Urothelium cell line (cell line): ENCODE measurements at places on chromosomes 12 and 14.
A peak's percentile ranks its signal among the peaks of the same experiment; 100 is the strongest.

DNA sequence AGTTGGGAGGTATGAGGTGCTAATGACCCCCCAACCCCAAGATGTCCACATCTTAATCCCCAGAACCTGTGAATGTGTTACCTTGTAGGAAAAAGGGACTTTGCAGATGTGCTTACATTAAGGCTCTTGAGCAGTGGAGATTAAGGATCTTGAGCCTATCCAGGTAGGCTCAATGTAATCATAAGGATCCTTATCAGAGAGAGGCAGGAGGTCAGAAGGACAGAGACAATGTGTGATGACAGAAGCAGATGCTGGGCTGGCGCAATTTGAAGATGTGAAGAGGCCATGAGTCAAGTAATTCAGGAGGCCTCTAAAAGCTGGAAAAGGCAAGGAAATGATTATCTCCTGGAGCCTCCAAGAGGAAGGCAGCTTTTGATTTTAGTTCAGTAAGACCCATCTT, 90.4 kb upstream of the MAX start:
- no peak for DNase-seq

DNA sequence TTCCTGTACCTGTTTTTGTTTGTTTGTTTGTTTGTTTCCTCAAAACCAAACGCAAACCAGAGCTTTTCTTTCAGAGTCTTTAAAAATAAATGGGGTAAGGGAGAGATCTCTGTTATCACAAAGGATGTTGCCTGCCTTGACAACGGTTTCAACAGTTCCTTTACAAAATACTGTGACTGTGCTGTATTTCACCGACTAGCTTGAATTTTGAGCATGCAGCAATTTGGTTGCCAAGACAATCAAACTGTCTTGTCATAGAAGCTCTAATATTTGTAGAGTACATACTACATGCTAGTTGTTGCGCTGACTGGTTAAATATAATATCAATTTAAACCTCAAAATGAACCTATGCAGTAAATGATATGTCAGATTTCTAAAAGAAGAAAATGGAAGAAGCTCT, 22.4 kb upstream of the TCP11L2 start:
- no peak for DNase-seq

DNA sequence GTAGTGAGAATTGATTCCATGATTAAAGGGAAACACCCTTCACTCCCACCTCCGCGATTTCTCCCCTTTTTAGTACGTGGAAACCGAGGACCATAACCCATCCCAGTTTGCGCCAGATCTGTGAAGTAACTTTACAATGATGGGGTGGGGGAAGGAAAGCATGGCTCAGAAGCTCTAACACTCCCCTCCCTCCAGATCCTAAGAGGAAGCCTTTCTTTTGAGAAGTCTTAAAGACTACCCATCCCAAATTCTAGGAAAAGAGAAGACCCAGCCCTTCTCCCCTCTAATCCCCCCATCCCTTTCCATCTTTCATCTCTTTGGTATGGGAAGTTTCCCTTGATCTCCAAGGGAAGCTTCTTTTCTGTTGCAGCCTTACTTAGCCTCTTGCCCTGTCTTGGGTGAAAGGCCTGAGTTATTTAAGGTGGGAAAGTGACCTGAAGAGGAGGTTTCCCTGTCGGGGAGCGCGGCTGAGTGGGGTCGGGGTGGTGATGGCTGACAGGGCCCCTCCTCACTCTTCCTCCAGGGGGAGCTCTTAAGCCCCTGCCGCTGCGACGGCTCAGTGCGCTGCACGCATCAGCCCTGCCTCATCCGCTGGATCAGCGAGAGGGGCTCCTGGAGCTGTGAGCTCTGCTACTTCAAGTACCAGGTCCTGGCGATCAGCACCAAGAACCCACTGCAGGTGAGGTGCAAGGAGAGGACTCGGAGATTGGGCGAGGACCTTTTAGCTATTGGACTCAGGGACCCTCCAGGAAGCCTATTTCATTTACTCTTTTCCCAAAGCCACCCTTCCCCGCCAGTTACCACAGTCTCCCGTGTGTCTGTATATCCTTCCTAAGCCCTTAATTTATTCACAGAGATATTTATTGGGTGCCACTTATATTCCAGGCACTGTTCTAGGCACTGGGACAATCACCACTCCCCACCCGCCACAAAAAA, 1.8 kb downstream of the MARCHF9 start:
- peak; percentile 82 for DNase-seq

DNA sequence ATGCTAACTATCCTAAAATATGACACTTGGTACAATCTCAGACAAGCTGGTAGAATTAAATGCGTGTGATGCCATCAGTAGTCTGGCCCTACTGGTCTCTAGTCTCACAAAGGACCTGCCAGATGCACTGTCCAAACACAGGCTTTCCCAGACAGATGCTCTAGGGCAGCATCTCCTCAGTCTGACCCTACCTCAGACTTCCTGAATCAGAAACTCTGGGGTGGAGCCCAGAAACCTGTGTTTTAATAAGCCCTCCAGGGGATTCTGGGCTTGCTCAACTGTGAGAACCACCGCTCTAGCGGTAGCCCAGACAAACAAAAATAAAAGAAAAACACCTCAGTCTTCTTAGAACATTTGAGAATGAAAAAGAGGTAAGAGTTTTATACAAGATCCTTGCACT, 48.0 kb downstream of the BDKRB1 start:
- no peak for DNase-seq

- DNase-seq: peak; percentile 32
Observed at GRCh38 chr14:73237786-73238423, 599 bp downstream of the PAPLN start.

GRCh38 chr12:41064411-41064810, 123.7 kb upstream of the PDZRN4 start:
- DNase-seq: no peak

GRCh38 chr12:49716553-49716952, 9.3 kb upstream of the FMNL3 start:
- no peak for DNase-seq

DNA sequence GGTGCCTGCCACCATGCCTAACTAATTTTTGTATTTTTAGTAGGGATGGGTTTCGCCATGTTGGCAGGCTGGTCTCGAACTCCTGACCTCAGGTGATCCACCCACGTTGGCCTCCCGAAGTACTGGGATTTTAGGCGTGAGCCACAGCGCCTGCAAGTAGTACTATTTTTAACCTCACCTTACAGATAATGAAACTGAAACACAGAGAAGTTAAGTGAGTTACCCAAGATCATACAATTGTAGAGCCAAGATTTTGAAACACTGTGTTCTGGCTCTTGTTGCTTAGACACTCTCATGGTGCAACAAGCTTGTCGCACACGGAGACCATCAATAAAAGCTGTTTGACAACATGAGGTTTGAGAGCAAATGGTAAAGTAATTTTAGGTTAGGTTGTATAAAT, 159.1 kb upstream of the LMNTD1 start:
- no peak for DNase-seq

GRCh38 chr14:22842211-22843122, 6.1 kb downstream of the MMP14 start:
- DNase-seq: no peak

- DNase-seq: no peak
Observed at GRCh38 chr14:83638748-83639504, 1891.0 kb upstream of the FLRT2 start.
